DMS53 (cell line): ENCODE measurements at places on chromosomes 6 and 20.

GRCh38 chr6:111256646-111257045 is 169.3 kb downstream of the SLC16A10 start:
- DNase-seq: peak; percentile 2

GRCh38 chr20:52372169-52372568 is 180.6 kb upstream of the ZFP64 start:
- no peak for DNase-seq

DNA sequence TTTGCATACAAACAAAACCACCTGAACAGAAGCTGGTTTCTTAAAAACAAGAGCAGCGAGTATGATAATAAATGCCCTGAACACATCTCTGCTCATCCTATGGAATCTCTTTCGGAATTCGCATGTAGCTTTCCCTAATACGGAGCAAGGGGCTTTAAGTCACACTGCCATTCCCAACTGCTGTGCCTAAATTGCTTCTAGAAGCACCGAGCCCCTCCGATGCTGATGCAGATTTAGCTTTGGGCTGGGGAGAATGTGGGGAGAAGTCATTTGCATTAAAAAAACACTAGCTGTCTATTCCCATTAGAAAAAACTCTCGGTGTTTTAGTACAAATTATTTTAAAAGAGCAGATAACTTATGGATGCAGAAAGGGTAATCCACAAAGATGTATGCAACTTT is 76.9 kb downstream of the CD83 start:
- DNase-seq: no peak

GRCh38 chr6:39273406-39273821 is 40.8 kb downstream of the KCNK17 start:
- no peak for DNase-seq

DNA sequence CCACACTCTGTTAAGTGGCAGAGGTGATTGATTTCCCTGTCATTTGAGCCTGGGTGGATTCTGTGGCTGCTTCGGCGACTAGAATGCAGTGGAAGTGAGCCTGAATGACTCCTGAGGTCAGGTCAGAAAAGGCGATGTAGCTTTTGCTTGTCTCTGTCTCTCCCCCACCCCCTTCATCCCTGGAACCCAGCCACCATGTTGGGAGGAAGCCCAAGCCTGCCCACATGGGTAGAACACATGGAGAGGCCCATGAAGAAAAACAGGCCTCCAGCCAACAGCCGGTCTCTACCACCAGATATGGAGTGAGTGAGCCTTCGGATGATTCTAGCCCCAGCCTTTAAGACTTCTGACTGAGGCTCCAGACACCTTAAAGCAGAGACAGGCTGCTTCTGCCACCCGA is 181.0 kb downstream of the TFAP2C start:
- DNase-seq: no peak

- DNase-seq: peak; percentile 83
Observed at GRCh38 chr6:50990750-50991446, 172.2 kb downstream of the TFAP2B start.

DNA sequence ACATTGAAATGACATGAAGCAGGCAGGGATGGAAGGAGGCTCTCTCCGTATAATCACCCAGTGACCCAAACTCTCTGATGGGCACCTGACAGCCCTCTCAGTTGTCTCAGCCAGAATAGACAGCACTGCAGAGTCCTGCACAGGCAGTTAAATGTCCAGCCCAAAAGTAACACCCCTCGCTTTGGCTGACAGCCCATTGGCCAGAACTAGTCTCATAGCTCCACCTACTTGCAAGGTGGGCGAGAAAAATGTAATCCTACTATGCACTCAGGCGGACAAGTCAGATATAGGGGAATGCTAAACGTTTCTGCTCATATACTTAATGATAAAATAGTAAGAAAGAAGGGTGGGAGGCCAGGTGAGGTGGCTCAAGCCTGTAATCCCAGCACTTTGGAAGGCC is 393.5 kb upstream of the JARID2 start:
- DNase-seq: no peak

GRCh38 chr20:62878244-62879038 is 16.8 kb upstream of the TCFL5 start:
- no peak for DNase-seq
